Putamen (tissue), 1 donor: ENCODE measurements at places on chromosomes 16 and 17.

DNA sequence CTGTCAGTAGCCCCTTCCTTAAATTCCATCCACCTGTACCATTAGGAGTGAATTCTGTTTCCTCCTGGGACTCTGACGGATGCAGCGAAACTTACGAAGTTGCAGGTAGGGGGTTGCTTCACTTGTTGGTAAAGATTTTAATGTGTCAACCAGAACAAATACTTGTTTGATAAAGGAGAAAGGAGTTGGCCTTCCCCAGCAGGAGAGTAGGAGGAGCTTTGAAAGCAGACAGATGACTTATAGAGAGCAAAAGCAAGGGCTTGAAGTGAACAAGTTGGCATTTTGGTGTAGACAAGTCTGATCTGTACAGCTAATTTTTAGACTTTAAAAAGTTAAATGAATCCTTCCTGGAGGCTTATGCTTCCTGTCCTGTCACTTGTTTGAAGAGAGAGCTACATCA is 38.1 kb upstream of the PMFBP1 start:
- no peak for DNase-seq

- no peak for DNase-seq
Observed at GRCh38 chr16:83258366-83258928, 549.3 kb upstream of the HSBP1 start.

DNA sequence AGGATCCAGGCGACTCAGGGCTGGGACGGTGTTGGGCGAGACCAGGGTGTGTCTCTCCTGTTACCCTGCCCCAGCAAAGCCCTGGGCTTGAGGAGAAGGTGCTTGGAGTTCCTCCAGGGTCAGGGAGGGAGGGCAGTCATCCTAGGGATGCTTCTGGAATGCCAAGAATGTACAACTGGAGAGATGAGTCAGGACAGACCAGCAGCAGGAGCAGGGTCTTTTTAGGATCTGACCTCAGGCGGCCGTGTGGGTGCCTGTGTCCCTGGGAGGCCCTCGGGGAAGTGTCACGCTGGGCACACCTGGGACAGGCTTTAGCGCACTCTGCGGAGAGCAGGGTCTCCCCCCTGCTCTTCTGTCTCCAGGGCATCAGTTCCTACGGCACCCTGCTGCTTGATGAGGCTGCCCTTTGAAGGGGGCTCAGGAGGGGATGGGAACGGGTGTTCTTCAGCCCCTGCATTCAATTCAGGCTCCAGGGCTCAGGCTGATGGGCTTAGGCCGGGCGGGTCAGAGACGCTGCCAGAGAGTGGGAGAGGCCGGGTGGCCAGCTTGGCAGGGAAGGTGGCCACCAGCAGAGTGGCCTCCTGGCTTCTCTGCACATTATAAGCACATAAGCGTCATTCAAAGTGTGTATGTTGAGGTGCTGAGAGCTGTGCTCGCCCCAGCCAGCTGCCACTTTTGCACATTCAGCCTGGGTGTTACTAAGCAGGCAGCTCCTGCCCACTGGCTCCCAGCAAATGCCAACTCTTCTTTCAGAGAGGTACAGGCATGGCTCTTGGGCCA is 8.4 kb upstream of the MTSS2 start:
- DNase-seq: no peak

GRCh38 chr16:24070851-24071250 is 185.3 kb upstream of the CACNG3 start:
- no peak for DNase-seq

DNA sequence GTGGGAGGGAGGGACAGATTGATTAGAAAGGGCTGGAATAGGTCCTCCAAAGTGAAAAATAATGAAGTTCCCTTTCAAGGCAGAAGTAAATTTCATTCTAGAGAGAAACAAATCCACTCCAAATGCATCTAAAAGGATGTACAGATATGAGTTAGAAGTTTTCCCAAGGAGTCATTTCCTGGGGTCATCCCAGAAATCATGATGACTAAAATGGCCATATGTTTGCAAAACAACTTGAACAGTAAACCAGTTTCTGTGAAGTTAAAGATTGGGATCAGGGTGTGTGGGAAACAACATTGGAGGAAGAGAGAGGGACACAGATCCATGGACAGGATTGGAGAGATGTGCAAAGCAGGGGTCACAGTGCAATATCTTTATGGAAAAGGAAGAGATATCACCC is 32.5 kb upstream of the ARHGAP44 start:
- no peak for DNase-seq

DNA sequence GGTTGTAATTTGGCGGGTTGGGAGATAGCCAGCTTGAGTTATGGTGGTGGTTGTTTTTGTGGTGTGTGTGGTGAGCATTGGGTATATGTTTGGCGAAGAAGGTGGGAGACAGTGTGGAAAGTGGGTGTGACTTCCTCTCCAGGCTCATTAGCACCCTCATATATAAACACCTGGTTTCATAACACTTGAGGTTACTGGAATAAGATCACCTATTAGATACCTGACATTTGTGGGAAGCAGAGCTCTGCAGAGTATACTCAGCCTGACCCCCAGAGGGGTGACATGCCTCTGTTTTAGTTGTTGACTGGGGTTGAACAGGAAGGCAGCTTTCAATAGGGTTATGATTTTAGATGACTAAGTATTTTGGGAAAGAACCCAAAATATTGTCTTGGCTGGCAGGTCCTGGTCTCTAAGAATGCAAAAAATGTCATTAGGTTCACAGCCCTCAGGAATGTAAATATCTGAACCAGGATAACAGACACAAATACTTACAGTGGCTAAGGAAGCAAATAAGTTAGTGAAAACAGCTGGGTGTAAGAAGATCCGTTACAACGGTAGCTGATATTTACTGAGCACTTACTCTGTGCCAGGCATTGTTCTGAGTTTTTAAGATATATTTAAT is 18.3 kb upstream of the EFCAB13 start:
- no peak for DNase-seq

DNA sequence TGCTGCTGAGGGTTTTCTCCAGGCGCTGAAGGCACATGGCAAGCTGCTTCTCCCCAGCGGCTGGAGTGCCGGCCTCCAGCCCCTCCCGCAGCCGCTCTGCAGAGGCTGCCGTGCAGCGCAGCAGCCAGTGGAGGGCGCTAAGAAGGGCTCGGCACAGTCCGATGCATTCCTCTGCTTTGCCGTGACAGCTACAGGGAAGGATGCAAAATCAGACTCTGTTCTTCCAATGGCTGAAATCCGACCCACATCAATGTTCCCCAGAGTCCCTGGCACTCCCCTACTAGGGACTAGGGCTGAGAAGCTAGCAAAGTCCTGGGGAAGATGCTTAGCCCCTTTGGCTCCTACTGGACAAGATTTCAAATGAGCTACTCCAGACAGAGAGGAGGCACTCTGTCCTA is 19.0 kb downstream of the MED24 start:
- no peak for DNase-seq

- no peak for DNase-seq
Observed at GRCh38 chr16:82070656-82071369, 35.8 kb downstream of the HSD17B2 start.

- no peak for DNase-seq
Observed at GRCh38 chr16:11350921-11351335, 5.7 kb downstream of the RMI2 start.

GRCh38 chr16:49081554-49081953 is 200.1 kb downstream of the CBLN1 start:
- no peak for DNase-seq

DNA sequence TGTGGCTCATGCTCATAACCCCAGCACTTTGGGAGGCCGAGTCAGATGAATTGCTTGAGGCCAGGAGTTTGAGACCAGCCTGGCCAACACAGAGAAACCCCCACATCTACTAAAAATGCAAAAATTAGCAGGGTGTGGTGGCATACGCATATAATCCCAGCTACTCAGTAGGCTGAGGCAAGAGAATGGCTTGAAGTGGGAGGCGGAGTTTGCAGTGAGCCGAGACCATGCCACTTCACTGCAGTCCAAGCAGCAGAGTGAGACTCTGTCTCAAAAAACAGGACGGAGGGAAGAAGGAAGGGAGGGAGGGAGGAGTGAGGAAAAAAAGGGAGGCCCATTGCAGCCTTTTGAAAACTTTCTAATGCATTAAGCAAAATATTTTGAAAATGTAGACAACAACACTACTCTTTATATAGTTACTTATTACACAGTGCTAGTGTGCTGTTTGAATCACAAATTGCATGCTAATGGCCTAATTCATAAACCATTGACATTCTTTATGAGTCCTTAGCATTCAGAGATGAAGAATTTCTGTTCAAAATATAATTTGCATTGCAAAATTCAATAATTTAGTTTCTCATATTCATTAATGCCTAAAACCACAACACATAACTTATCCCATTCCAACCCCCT is 59.4 kb downstream of the TMEM114 start:
- DNase-seq: no peak

- DNase-seq: peak; percentile 10
Observed at GRCh38 chr16:14600164-14600563, 29.9 kb downstream of the PARN start.

GRCh38 chr17:36849871-36850348 is 87.4 kb upstream of the LHX1 start:
- DNase-seq: no peak

DNA sequence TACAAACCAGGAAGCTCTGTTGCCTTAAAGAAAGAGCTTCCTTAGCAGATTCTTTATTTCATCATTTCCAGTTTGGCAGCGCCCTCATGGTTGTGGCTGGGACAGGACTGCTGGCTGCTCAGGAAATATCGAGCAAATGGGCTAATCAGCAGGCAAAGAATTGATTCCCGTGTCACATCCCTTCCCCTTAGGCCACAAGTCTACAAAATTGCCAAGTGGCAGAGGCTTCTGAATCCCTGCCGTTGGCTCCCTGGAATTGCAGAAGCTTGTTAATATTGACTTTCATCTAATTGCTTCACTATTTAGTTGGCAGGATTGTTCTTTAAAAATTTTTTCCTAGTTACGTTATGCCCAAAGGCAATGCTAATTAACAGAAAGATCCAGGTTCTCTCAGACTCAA is 456.3 kb upstream of the ERCC4 start:
- no peak for DNase-seq

GRCh38 chr17:1616101-1616500 is 12.5 kb downstream of the SLC43A2 start:
- no peak for DNase-seq

GRCh38 chr16:77785373-77785764 is 3.0 kb upstream of the VAT1L start:
- DNase-seq: no peak

DNA sequence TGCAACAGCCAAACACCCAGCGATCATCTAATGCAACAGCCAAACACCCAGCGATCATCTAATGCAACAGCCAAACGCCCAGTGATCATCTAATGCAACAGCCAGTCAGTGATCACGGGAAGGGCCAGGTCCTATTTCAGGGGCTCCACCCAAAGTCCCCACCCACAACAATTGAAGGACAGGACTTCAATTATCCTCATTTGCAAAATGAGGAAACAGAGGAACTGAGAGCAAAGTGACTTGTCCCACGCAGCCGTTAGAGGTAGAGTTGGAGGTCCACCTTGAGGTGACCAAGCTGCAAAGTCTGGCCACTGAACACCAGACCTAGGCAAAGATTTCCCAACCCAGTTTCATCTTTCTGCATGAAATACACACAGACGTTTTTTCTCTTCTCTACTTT is 3.7 kb downstream of the ZG16B start:
- no peak for DNase-seq

DNA sequence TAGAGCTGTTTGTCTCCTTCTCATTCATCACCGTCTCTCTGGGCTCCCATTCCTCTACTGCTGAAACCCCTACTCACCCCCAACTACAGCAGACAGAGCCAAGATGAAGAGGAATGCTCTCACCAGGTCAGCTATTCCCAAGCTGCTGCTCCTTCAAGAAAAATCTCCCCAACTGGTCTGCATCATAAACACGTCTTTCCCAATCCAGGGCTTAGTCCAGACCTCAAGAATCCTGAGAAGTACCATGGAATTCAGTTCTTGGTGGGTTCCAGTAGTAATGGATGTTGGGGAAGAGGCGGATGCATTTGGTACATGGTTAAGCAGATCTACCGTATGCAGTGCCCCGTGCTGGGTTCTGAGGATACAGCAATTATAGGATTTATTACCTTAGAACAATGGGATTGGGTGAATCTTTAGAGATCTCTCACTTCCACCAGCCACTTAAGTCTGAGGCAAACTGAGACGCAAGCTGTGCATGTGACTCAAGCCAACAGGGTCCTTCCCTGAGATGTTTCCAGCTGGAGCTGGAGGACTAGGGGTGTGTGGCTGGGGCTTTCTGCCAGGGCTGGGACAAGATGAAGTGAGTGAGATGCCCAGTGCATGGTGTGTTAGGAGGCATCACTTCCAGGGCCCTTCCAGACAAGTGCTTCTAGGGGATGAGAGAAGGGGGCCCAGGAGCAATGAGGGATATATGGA is 232.7 kb upstream of the CDH5 start:
- DNase-seq: no peak

DNA sequence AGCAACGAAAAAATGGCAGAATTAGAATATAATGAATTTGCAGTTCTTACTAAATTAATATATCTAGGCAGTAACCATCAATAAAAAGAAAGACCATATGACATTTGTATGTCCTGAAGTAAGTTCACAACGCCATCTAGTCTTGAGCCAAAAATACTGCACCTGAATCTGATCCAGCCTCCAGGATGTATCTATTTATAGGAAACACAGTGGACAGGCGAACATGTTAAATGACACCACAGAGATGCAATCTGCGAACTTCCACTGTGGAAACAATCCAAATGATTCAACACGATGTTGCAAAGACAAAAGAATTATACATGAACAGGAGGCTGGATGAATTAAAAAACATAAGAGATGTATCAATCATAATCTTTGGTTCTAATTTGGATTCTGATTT is 197.6 kb downstream of the CDH13 start:
- DNase-seq: no peak

- DNase-seq: peak; percentile 17
Observed at GRCh38 chr17:58084317-58084981, 1.2 kb downstream of the DYNLL2 start.

- peak; percentile 42 for DNase-seq
Observed at GRCh38 chr17:75238684-75239191, 22.7 kb downstream of the GGA3 start.

GRCh38 chr17:55806745-55807495 is 56.1 kb downstream of the PCTP start:
- no peak for DNase-seq

DNA sequence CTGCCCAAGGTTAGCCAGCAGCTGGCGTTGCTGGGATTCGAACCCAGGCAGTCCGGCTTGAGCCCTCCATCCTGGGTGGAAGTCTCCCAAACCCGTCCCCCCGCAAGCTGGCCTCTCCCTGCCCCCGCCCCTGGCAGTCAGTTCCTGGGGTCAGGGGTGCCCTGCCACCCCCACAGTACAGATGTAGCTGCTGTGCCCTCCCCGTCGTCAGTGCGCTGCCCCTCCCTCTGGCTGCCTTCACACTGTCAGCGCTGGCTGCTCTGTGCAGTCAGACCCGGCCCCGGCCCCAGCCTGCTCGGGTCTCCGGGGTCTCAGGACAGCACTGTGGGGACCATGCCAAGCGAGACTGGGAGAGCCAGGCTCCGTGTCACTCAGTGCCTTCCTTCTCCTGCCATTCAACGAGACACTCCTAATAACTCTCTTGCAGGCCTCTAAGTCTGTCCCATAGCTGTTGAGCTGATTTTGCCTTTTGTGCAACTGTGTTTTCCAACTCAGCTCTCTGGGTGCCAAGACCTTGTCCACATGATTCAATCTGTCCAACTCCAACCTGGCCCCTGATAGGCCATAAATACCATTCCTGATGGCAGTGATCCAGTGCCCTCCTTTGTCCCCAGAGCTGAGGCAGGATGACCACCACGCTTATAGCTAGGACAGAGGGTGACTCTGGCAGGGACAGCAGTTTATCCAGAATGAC is 55.5 kb upstream of the IL34 start:
- DNase-seq: no peak
